GM10248 (cell line): ENCODE measurements at places on chromosomes 1 and 21.

GRCh38 chr1:14435368-14436023 is 163.0 kb upstream of the KAZN start:
- DNase-seq: peak; percentile 21

DNA sequence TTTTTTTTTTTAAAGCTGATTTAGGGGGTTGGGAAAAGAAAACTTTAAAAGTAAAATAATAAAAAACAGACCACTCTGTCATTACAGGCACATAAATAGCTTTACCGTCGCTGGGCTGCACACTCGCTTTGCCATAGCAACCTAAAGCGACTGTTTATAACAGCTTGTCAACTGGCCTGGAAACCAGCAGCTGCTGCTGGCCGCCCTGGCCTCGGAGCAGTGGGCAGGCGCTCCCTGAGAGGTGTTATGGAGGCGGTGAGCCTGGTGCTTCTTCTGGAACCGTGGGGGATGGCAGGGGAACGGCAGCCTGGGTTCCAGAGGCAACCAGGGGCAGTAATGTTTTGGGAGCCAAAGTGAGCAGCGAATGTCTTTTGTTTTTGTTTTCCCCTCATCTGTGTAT is 45.7 kb downstream of the ATP2B4 start:
- DNase-seq: no peak

GRCh38 chr1:227939791-227940771 is 7.7 kb downstream of the WNT9A start:
- no peak for DNase-seq

DNA sequence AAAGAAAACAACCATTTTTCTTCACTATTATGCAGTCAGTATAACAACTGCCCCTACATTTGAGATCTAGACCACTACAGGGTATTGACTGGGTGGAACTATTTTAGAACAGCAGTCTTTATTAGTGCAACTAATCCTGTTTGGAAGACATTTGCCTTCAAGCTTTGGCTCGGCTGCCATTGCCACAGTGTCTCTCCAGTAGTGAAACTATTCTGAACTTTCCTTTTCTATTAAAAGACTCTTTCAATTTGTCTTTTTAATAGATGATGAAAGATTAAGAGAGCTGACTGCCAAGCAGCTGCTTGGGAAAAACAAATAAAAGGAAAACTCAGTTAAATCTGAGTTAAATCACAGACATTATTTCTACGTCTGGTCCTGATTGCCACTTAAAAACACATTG is 49.3 kb downstream of the LPGAT1 start:
- DNase-seq: peak; percentile 20

GRCh38 chr1:51851882-51852396 is 26.6 kb downstream of the NRDC start:
- no peak for DNase-seq

- DNase-seq: no peak
Observed at GRCh38 chr1:61953076-61953789, 211.0 kb downstream of the PATJ start.

DNA sequence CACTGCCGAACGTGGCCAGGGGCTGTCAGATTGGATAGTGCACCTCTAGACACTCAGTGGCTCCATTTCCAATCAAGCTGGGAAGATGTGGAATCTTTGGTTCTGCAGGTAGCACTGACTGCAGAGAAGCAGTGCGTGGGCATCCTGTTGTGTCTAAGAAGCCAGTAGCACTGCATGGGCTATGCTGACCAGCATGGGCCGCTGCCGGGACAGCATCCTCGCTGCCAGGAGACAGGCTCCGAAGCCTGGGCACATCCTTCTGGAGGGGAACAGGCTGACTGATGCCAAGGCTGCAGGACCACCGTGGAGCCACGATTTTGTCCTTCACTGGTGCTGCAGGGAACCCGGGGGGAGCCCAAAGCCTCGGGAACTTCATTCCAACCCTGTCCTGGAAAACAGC is 649.4 kb downstream of the NPHP4 start:
- DNase-seq: no peak

- no peak for DNase-seq
Observed at GRCh38 chr1:56675763-56676162, 30.6 kb downstream of the PRKAA2 start.
